ENCODE measurements at places on chromosomes 2 and 18.

DNA sequence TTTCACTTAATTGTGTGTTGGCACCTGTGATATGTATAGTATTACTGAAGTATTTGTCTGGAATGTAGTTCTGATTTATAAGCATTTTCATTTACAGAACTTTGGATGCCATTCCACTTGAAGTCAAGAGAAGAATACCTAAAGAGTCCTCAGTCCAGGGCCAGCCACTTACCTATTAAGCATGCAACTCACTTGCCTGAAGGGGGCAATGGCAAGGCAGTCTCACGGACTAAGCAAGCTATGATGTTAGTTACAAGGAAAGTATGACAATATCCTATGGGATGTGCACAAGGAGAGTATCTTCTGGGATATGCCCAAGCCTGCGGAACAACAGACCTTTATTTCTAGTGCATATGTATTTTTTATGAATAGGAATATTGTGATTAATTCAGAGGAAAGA lies 369.4 kb upstream of the GCFC2 start:
- no peak for DNase-seq

DNA sequence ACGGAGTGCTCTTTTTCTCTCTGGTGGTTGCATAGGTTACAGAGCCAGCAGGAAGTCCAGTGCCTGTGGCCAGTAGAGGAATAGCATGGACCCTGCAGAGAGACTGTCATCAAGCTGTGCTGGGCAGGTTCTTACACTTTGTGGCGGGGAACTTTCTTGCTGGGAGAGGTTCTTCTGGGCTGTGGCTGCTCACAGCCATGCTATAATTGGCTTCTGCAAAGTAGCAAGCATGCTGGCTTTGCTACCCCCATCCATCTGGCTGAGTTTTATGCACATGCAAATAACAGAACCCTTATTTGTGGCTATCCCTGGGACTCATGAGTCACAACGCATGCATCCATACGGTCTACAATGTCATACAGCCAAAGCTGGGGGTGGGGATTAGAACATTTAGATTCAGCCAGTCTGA lies 68.9 kb downstream of the PLCL1 start:
- DNase-seq = peak; percentile 42

- peak; percentile 26 for DNase-seq
Measured at GRCh38 chr2:163665051-163665450, 70.8 kb downstream of the FIGN start.

- DNase-seq = no peak
Measured at GRCh38 chr2:209578394-209579001, 154.7 kb downstream of the MAP2 start.

DNA sequence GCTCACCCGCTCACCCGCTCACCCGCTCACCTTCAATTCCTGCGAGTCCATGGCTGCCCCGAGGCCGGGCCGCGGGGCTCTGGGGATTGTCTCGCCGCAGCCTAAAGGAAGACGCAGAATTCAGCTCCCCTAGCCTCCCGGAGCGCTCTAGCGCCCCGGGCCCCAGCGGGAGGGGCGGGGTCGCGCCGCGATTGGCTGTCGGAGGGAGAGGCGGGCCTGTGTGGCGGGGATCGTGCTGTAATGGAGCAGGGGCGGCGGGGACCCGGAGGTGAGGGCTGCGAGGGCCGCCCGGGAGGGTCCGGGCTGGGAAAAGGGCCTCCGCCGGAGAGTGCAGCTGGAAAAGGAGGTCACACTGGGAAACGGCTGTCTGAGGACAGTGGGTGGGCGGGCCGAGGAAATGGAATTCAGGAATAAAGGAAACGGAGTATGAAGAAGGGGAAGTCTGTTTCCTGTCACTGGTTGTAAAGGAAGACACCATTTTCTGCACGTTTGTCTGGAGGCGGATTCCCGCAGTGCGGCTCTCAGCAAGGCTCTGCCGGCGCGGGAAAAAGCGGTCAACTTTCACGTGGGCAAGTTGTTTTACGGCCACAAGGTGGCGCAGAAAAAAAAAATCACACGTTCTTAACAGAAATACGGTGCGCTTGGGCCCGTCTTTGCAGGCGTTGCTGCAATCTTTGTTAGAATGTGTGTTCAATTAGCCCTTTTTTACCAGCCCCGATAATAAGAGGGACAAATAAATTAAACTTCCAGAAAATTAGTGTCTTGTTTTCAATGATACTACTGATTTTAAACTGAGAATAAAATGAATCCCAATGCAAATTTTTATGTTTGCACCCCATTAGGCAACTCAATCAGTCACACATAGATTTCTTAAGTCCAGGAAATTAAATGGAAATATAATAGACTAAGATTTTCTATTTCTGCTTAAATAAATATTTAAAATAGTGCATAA lies at the start of gene TTC21B:
TTC21B (minus strand) TSS at position 122 of the 952 bp plus-strand sequence; CDS start at position 51, 71 bp downstream.
- peak; percentile 92 for DNase-seq

- no peak for DNase-seq
Measured at GRCh38 chr2:64251497-64252250, 107.5 kb upstream of the PELI1 start.

GRCh38 chr2:10335046-10335840 lies 32.5 kb downstream of the HPCAL1 start:
- no peak for DNase-seq

DNA sequence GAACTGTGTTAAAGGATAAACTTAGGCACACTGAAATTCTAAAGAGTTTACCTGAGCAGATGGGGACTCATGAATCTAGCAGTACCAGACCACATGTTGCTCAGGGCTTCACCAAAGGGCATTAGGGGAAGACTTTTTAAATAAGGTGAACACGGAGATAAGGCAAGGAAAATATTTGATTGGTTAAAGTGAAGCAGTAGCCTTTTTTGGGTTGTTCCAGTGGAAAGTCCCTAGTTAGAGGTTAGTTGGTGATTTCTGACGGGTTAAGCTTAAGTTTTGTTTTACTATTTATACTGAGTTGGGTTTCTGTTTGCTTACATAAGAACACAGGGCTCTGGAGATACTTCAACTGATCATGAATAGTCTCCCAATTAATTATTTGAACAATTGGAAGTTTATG lies 722.5 kb downstream of the SOCS6 start:
- no peak for DNase-seq

GRCh38 chr2:43071599-43072550 lies 154.5 kb downstream of the ZFP36L2 start:
- no peak for DNase-seq

- no peak for DNase-seq
Measured at GRCh38 chr18:9209279-9209678, 72.7 kb downstream of the ANKRD12 start.

DNA sequence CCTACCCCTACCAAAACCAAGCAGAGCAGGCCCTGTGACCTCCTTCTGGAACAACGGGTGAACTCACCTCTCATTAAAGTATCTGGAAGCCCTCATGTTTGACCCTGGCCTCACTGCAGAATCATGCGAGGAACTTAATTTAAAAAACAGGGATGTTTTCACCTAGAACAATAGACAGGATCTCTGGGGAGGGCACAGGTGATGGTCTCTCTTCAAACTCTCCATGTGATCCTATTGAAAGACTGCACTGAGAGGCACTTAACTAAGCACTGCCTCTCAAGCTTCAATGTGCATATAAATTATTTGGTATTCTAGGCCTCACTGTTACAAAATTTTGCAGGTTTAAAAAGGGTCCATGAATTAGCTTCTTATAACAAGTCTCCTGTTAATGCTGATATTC lies 7.5 kb downstream of the ZNF519 start:
- no peak for DNase-seq

- peak; percentile 74 for DNase-seq
Measured at GRCh38 chr2:138707392-138708074, 72.7 kb downstream of the NXPH2 start.

- DNase-seq = no peak
Measured at GRCh38 chr2:240997141-240997855, 1.1 kb upstream of the SNED1 start.

- DNase-seq = no peak
Measured at GRCh38 chr2:33118651-33119050, 171.9 kb downstream of the LTBP1 start.

- DNase-seq = no peak
Measured at GRCh38 chr2:236976266-236977062, 109.2 kb upstream of the COPS8 start.

DNA sequence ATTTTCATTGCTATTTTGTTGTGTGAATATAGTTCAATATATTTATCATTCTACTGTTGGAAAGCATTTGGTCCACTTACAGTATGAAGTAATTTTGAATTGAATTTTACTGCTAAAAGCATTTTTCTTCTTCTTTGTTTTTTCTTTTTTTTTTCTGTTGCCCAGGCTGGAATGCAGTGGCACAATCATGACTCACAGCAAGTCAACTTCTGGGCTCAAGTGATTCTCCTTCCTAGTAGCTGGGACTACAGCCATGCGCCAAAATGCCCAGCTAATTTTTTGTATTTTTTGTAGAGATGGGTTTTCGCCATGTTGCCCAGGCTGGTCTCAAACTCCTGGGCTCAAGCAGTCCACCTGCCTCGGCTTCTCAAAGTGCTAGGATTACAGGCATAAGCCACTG lies 2.4 kb upstream of the ETAA1 start:
- peak; percentile 56 for DNase-seq

DNA sequence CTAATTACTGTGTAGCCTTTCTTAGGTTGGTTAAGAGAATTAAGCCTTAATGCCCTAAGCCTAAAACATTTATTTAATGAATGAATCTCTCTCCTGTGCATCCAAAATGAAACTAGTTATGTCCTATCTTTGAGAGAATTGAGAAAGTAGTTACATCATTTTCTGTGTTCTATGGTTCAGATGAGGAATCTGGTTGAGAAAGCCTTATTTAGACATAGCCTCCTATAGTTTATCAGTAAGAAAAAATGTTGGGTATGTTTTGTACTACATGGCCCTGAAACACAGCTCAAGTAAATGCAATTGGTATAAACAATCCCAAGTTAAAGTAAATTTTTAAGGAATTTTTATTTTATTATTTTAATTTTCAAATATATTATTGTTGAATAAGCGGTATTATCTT lies 25.9 kb upstream of the RAMP1 start:
- no peak for DNase-seq

- no peak for DNase-seq
Measured at GRCh38 chr18:66900837-66901236, 296.9 kb upstream of the CDH19 start.

- DNase-seq = no peak
Measured at GRCh38 chr2:52558265-52558664, 1209.3 kb upstream of the CHAC2 start.

DNA sequence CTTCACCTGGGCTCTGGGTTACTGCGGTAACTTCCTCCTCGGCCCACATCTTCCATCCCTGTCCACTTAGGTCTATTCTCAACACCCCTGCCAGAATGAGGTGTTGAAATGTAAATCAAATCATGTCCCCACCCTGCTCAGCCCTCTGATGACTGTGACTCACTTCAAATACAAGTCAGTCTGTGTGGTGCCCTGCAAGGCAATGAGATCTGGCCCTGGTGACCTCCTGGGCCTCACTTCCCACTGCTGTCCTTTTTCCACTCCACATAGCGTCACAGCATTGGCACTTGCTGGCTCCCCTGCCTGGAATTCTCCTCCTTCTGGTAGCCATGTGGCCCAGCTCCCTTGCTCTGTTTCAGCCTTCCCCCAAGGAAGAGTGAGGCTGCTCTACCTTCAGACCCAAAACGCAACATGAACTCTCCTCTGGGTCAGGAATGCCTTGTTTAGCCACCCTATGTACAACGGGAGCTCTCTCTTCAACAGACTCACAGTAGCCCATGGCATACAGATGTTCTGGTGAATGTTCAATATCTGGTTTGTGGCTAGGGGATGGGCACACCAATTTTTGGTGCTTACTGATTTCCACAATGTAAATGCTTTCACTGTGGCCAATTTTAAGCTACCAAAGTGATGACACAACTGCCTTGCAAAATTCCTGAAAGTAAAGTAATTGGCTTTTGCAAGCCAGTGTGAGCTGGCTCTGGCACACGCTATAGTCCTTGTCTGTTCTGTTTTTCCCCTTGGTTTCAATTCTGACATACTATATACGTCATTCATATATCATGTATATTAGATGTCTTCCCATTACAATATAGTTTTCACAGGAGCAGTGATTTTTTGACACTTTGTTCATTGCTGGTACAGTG lies 550.3 kb upstream of the HS6ST1 start:
- DNase-seq = no peak

DNA sequence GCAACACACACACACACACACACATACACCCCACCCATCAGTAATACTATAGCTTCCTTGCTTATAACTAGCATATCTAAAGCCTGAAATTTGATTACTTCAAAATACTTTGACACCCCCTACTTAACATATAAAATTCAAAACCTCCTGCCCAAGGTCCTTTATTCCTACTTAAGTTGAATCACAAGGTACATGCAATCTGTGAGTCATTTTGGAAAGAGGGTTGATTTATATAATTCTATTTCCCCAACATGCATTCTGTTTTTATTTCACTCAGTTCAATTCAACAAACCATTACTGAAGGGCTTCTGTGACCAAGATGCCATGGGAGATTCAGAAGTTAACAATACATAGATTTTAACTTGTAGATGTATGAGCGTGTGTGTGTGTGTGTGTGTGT lies 420.7 kb downstream of the METTL4 start:
- DNase-seq = no peak

- DNase-seq = no peak
Measured at GRCh38 chr18:41769265-41769664, 185.8 kb upstream of the PIK3C3 start.

DNA sequence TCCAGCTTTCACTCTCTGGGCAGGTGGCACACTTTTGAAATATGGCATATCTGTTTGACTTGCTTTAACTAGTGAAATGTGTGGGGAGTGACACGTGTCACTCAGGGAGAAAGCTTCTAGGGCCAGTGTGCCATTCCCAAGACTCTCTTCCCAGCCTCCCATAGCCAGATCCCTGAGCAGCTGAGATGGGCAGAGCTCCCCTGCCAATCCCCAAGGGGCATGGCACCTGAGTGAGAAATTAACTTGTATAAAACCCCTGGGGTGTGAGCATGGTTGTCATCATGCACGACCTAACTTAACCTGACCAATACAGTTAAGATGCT lies 39.0 kb upstream of the MARCO start:
- no peak for DNase-seq

GRCh38 chr2:121245913-121246312 lies 39.1 kb downstream of the TFCP2L1 start:
- no peak for DNase-seq

- DNase-seq = peak; percentile 28
Measured at GRCh38 chr2:217827430-217828201, 175.2 kb downstream of the TNS1 start.

- DNase-seq = no peak
Measured at GRCh38 chr2:137138263-137138662, 372.9 kb downstream of the THSD7B start.

- DNase-seq = peak; percentile 81
Measured at GRCh38 chr2:172446474-172447063, 19.2 kb downstream of the ITGA6 start.

DNA sequence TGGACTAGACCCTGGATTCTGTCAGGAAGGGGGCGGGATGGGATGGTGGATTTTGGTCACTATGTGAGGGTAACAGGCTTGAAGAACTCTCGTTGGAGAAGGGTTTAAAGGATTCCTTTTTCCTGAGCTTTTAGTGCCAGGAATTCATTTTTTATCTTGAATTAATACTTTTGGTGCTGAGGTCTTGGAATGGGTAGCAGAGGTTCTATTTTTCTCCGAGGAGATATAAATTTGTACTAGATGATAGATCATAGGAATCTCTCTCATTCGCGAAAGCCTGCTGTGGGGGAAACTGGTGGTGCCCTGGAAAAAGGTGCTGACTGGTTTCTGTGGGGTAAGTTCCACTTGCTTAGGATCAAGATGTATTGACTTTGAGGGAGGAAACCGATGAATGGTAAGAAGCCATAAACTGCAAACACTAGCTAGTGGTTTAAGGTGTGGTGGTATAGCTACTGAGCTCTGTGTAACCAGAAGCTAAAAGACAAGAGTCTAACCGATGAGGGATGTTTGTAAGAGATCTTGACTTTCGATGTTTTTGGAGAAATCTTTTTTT lies 706 bp downstream of the AGPS start:
- DNase-seq = no peak

Measured in RPMI7951 (cell line).